Naive thymus-derived CD8-positive, alpha-beta T cell (primary cell): ENCODE measurements at places on chromosomes 3 and 15. TPM values are rescaled to one million over a fixed set of nuclear protein-coding genes. Genes with fewer than 3 reads are reported as not detected.

The FOXP1 gene
- 420 TPM for total RNA-seq

The AADACL2 gene
- not detected for total RNA-seq

The PLAAT1 gene
- total RNA-seq, result not detected

The ACSBG1 gene
- not detected for total RNA-seq

The ISLR gene
- not detected for total RNA-seq
